ENCODE measurements at places on chromosomes 12 and 14.
A peak's percentile ranks its signal among the peaks of the same experiment; 100 is the strongest.

DNA sequence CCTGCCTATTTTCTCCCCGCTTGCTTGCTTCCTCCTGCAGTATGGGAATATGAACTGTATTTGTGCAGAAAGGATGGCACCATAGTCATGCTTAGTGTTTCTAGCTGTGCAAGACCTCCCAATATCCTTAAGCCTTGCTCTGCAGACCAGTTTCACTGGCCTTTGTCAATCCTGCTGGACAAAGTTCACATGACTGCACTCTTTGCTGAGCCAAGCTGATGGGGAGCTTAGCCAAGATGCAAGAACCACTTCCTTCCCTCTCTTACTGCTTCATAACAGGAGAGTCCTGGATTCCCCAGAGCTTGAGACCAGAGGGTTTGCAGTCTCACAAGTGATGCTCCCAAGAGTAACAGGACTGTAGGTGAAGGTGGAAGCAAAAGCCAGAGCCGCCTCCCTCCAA is 3.8 kb downstream of the ASIC1 start:
- no peak for DNase-seq

- no peak for DNase-seq
Measured at GRCh38 chr12:120061575-120062214, 54.9 kb downstream of the RAB35 start.

- no peak for DNase-seq
Measured at GRCh38 chr12:97899956-97900355, 437.4 kb downstream of the RMST start.

DNA sequence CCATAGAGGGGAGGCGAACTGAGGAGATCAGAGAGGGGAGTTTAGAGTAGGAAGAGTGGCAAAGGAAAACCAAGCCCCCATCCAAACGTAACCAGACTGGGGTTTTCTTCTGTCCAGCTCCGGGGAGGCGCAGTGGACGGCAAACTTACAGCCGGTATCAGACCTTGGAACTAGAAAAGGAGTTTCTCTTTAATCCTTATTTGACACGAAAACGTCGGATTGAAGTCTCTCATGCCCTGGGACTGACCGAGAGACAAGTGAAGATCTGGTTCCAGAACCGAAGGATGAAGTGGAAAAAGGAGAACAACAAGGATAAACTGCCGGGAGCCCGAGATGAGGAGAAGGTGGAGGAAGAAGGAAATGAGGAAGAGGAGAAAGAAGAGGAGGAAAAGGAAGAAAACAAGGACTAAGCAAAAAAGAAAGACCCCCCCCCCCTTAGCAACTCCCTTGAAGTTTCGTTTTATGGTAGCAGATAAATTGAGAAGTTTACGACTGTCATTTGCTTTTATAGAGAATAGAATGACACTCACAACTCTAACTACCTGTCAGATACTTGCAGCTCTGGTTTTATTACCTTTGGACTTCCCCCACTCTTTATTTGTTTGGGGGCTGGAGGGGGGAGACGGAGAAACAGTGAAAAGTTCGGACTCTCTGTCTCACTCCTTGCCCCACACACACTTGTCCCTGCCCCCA is 2.3 kb downstream of the HOXC8 start:
- no peak for DNase-seq

GRCh38 chr14:41298328-41298690 is 308.4 kb upstream of the LRFN5 start:
- DNase-seq, result no peak

DNA sequence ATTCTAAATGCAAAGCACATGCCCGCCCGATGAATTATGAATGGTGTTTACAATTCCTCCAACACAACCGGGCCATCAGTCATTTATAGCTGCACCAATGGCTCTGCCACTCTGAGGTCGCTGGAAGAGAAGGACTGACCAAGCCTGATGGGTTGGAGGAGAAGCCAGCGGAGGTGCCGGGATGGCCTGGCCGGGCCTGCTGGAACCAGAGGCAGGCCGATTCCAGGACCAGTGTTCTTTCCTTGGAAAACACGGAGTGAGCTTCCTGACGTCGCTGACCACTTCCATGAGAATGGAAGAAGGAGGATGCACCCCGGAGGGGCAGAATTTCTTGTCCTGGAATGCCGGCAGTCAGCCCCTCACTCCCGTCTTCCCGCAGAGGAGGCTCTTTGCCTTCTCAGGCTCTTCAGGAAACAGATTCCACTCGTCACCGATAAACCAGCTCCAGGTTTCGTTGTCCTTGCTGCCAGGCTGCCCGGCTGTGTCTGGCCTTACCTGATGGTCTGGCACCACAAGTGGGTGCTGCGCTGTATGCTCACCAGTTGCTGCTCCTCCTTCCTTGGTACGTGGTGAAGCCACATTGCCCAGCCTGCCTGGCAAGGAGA is 358.5 kb upstream of the SFSWAP start:
- no peak for DNase-seq

DNA sequence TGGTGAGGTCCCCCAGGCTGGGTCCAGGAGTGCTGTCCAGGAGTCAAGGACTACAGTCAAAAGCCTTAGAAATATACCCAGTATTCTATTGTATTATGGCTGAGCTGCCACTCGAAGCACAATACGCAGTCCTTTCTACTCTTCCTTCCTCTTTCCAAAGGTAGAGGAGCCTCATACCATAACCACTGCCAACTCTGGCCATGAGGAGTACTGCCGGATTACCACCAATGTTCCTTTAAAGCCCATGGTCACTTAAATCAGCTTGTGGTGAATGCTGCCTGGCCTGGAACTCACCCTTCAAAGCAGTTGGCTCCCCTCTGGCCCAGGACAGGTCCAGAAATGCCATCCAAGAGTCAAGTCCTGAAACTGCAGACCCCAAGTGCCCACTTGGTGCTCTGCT is 425.4 kb downstream of the SLC16A7 start:
- DNase-seq, result no peak

- no peak for DNase-seq
Measured at GRCh38 chr12:84035766-84036165, 876.8 kb downstream of the SLC6A15 start.

DNA sequence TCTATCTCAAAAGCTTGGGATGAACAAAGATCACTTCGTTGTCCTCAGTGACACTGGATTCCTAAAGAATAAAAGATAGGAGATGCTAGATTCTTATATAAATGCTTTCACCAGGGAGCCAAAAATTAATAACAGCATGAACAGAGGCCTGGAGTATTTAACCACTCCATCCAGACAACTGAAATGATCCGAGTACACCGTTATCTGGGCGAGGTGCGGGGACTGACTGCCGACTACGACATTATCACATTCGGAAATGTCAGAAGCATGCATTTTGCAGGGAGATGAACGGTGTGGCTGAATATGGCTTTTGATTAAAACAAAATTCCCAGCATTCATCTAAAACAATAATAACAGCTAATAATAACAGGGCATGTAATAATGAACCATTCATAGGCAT is 56.6 kb downstream of the TRPV4 start:
- no peak for DNase-seq

DNA sequence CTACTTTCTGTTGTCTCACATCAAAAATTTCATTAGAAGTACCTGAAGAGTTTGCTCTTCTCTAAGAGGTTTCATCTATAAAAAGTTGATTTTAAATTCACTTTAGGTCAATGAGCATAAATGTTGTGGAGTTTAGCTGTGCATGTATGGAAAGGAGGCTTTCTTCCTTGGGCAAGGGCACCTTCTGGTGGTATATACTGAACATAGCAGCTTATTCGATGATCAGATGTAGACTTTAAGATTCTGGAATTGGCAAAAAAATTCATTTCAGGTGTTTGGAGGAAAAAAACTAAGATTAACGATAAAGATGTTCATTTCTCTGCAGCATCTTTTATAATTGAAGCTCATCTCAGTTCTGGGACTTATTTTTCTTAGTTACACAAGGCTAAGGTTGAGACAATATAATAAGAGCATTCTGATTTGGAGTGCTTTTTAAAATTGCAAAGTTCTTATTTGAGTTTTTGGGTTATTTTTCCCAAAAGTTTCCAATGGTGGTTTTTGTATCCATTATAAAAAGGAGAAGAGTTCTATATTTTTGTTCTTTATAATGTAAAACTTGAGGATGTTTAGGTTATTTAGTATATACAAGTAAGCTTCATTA is 46.8 kb downstream of the TMEM117 start:
- DNase-seq, result peak; percentile 3

DNA sequence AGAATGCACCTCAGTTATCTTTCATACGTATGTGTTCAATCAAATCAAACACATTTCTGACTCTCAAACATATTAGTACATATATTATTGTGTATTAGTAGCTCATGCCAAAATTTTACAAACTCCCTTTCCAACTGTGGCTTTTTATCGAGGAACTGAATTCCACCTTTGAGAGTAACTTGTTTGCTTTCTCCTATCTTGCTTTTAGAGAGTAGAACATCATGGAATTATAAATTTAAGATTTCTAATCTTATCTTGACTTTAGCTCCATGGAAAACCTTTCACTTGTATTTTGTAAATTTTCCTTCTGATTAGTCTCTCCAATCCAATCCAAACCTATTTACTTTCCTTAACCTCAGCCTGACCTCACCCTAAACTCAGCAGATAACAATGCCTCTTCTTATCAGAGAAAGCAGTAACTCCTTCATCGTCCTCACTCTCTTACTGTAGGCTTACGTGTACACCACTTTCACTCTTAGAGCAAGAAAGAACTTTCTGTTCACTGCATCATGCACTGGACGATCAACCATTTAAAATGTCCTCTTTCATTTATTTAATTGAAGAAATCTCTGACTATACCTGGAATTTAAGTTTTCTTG is 164.5 kb downstream of the TMTC3 start:
- no peak for DNase-seq

- DNase-seq, result no peak
Measured at GRCh38 chr12:9753498-9753897, 7.2 kb downstream of the CD69 start.

GRCh38 chr12:131836193-131836592 is 8.0 kb downstream of the MMP17 start:
- no peak for DNase-seq

- no peak for DNase-seq
Measured at GRCh38 chr14:74702293-74702692, 10.6 kb downstream of the AREL1 start.

DNA sequence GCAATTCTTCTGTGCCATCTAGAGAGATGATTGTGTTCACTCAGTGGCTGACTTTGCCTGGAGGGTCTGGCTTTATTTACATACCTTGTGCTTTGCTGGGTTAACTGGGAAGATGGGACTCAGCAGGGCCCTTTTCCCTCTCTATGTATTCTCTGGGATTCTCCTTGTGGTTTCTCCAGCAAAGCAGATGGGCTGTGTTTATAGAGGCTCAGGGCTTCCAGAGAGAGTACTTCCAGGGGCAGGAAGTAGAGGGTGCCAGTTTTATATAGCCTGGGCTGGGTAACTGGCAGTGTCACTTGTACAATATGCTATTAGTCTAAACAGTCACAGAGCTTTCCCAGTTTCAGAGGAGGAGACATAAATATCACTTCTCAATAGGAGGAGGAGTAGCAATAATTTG is 509.9 kb downstream of the DIO2 start:
- no peak for DNase-seq

DNA sequence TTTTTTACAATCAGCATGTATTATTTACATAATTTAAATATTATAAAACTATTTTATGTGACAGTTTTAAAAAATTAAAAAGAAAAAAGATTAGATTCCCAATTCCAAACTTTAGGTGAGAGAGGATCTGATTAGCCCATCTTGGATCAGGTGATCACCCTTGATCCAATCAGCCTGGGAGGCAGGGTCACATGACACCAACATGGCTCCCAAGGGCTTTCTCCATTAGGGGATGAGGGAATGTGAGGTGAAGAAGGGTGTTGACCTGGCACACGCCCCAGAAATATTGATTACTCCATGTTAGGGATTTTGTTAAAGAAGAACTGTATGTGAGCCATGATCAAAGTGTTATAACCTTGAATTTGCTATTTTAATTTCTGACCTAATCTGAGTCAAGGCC is 225.4 kb downstream of the RBM19 start:
- DNase-seq, result no peak

GRCh38 chr14:57487771-57488170 is 5.9 kb downstream of the CCDC198 start:
- DNase-seq, result no peak

- DNase-seq, result no peak
Measured at GRCh38 chr12:64034901-64035576, 187.1 kb downstream of the KICS2 start.

DNA sequence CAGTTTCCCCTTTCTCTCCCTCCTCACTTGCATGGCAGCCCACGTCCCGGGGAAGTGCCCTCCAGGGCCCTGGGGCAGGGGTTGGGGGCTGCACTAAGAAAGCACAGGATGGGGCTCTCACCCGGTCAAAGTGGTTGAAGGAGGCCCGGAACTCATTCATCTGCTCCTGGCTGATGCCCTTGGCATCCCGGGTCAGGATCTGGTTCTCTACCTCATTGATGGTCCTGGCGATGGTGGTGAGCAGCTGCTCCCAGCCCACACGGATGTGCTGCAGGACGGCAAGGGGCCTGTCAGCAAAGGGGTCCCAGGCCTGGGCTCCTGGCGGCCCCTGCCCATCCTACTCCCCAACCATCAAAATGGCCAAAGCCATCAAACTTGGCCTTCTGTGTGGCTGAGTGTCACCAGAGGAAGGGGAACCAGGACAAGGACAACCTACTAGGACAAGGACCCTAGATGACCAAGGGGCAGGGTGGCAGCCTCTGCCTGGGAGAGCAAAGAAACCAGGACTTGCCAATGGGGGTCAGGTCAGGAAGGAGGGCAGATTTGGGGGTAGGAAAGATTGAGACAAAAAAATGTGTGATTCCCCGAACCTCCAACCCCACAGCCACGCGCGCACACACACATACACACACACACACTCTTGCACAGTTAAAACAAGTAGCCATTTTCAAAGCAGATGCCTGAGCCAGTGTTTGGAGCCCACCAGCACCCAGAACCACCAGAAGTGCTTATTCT is 87.1 kb upstream of the ZFP36L1 start:
- DNase-seq, result no peak

DNA sequence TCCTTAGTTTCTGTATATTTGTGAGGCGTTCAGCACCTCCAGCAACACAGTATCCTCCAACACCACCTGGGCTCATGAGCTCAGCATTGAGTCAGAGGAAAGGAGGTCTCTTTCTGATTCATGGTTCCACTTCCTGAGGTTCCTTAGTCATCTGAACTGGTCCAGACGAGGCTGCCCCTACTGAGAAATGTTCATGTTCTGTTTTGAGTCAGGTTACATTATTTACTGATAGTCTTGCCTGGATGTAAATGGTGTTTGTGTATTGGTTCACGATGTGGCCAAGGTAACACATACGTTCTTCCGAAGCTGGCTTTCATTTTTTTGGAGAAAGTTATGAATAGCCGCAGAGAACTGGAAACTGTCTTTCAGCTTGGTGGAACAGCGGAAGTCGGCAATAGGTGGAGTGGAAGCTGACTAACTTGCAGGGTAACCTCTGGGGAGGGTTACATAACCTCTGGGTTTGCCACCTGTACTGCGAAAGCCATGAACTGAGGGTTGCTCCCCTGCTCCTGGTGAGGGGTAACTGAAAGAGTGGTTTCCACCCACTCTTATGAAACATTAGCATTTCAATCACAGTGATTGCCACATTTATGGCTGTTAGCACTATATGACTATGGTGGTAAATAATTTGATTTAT is 42.2 kb upstream of the MANSC4 start:
- DNase-seq, result peak; percentile 65

DNA sequence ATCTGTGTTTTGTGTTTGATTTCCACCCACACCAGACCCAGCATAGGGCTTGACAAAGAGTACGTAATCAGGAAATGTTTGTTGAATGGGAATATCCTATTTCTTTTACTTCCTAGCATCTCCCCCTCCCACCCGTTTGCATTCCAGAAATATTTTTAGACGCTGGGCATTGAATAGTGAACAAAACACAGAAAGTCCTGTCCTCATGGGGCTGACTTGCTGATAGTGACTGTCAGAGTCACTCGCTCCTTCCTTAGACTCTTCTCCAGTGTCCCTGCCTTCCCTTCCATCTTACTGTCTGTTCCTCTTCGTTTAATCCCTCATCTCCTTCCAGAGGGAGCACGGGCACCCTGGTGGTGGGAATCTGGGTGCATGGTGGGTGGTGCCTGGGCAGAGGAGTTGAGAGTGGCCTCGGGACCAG is 53.6 kb downstream of the SLC25A47 start:
- no peak for DNase-seq

Data from activated T-cell treated with anti-CD3 and anti-CD28 coated beads for 24 hours (primary cell).